GM20000 (cell line): ENCODE measurements at places on chromosomes 7 and 10.

DNA sequence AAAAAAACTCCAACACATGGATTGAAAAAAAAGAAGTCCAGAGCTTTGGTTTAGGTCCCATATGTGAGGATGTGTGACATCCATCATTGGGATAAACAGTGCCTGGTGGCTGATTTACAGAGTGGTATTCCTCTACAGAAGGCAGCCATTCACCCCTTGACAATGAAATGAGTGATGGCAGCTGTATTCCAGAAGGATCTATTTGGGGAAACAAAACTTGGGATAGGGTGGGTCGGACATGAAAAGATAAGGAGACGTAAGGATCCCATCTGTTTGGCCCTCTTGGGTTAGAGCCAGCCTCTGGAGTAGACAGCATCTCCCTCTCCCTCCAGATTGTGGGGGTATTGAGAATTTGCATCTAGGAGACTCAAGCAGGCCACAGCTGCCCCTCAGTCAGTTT, 15.2 kb upstream of the CREB5 start:
- DNase-seq, result no peak

DNA sequence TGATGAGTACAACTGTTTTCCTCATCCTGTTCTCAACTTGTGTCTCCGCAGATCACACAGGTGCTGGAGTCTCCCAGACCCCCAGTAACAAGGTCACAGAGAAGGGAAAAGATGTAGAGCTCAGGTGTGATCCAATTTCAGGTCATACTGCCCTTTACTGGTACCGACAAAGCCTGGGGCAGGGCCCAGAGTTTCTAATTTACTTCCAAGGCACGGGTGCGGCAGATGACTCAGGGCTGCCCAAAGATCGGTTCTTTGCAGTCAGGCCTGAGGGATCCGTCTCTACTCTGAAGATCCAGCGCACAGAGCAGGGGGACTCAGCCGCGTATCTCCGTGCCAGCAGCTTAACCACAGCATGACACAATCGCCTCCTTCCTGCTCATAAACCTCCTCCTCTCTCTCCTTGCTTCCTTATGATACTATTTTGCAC, 126.7 kb upstream of the PRSS58 start:
- no peak for DNase-seq

GRCh38 chr7:134627775-134628153, 18.9 kb upstream of the BPGM start:
- no peak for DNase-seq

DNA sequence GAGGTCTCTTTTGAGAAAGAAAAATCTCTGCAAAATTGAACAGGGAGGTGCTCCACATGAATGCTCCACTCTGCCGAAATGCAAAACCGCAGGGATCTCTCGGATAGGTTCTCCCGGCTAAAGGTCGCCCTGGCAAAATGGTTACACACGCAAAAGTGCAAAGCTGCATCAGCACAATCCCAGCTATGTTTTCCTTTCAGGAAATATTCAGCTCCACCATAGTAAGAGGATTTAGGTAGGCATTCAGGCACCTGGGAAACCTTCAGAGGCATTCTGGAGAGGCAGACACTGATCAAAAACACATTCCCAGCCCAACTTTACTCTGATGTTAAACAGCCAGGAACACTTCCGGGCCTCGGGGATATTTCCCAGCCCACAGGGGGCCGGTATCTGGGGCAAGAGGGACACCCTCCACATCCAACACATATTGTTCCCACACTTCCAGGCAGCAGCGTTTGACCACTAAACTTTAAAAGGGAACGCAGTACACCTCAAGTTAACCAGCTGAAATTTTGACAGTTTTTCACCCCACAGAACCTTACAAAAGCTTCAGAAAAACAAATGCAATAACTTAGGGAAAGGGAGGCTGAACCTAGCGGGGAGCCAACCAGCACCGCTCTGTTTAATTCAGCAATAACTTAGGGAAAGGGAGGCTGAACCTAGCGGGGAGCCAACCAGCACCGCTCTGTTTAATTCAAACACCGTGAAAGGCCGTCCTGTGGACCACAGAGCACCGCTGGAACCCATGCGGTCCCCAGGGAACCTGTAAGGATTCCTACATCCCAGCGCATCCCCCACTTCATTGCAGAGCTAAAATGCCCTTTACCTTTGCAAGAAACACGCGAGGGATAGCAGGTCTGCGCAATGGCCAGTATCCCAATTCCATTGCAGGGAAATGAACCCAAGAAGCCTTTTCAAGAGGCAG, 45.9 kb downstream of the TNS3 start:
- DNase-seq, result no peak

GRCh38 chr7:108143658-108144420, 13.7 kb upstream of the LAMB4 start:
- no peak for DNase-seq
